ENCODE measurements at places on chromosomes 6 and 20. TPM values are rescaled to one million over a fixed set of nuclear protein-coding genes. Genes with fewer than 3 reads are reported as not detected.

Gene UNC5CL
- 0.47 TPM for total RNA-seq

Gene RTF2
- total RNA-seq = 81.2 TPM

Gene RGS17
- 7.4 TPM for total RNA-seq

Gene FAM83C
- total RNA-seq = 0.06 TPM

Gene DNAH8
- total RNA-seq = not detected

Gene IL20RA
- not detected for total RNA-seq

Gene C6orf163
- 0.24 TPM for total RNA-seq

Gene SLPI
- 15.2 TPM for total RNA-seq

Gene PPARD
- 4.8 TPM for total RNA-seq

Gene MUC21
- not detected for total RNA-seq

Gene VNN1
- 0.15 TPM for total RNA-seq

Gene ZSCAN23
- not detected for total RNA-seq

Gene HRH3
- not detected for total RNA-seq

Gene FLRT3
- total RNA-seq = 2.2 TPM

Gene RIN2
- 22.7 TPM for total RNA-seq

Gene HM13
- total RNA-seq = 240 TPM

Gene ERVFRD-1
- not detected for total RNA-seq

Gene LIME1
- 7.4 TPM for total RNA-seq

Gene ADGRG6
- total RNA-seq = 44.3 TPM

Gene OLIG3
- not detected for total RNA-seq

Gene ADGRB3
- total RNA-seq = not detected

Measured in A549 treated with Mapracorat at 1 μM for 4 hours (cell line).